ENCODE measurements at places on chromosomes 13 and 19.

- DNase-seq = no peak
Measured at GRCh38 chr13:112809332-112810315, 119.8 kb downstream of the ATP11A start.

DNA sequence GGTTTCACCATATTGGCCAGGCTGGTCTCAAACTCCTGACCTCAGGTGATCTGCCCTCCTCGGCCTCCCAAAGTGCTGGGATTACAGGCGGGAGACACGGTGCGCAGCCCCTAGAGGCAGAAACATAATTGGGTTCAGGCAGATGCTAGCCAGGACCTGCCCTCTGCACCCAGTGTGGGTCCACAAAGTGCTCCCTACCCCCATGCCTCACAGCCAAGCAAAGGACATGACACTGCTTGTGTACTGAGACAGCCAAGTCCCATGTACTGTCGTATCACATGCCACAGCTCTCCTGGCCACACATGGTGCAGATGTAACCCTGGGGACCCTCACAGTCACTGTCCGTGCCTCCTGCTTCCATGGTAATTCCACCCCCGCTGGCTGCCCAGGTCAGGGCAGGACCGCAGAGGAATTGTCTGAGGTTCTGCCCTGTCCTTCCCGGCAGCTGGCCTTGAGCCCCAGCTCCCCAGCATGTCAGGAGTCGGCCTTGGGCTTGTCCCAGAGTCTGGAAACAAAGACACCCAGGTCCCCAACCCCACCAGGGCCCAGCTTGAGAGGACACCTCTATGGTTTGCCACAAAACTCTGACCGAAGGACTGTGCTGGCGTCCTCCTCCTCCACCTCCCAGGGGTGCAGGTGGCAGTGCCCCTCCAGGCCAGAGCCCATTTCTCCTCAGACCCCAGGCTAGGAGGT lies 7.6 kb downstream of the PRR36 start:
- no peak for DNase-seq

- DNase-seq = peak; percentile 72
Measured at GRCh38 chr13:23578411-23579071, 8.3 kb downstream of the TNFRSF19 start.

DNA sequence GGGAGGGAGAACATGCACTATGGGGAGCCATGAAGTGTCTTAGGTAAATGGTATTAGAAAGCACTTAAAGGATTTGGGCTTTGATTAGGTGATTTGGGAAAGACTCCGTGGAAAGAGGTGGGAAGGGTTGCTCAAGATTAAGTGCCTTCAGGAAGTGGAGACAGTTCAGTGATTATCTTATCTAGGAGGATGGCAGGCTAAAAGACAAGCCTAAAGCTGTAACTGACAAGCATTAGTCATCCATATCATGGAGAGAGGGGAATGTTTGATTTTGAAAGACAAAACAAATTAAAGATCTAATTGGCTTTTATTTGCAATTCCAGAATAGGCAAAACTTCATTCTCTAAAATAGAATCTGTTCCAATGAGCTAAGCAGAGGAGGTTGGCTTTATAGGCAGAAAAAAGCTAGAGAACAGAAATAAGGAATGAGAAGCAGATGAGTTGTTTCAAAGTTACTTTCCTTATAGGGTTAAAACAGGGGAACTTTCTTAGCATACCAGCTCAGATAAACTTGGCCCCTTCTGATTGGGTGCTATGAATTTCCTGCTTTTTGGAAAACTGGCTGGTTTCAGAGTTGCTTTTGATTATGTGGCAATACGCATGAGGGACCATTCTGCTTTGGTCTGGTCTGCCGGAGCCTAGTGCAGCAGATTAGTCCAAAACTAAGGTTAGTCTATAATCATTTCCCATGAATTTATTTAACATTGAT lies 1.8 kb upstream of the DIAPH3 start:
- DNase-seq = no peak

- no peak for DNase-seq
Measured at GRCh38 chr13:67489016-67489415, 258.9 kb upstream of the PCDH9 start.

- no peak for DNase-seq
Measured at GRCh38 chr13:99395436-99395835, 88.2 kb upstream of the GPR183 start.

DNA sequence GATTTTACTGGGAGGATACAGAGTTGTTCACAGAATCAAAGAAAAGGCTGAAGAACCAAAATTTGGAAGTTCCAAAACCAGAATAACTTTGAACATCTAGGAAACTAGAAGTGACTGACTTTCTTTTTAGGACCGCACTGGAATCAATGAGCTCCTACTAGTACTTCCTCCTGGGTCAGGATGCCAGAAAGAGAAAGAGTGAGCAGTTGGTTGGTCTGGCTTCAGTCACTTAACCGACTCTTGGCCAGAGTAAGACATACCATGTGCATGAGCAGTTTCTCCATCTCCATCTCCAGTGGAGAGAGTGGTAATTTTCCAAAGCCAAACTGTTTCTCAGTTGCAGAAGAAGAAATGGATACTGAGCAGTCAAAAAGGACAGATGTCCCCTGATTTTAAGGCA lies 27.1 kb upstream of the MTUS2 start:
- DNase-seq = no peak

DNA sequence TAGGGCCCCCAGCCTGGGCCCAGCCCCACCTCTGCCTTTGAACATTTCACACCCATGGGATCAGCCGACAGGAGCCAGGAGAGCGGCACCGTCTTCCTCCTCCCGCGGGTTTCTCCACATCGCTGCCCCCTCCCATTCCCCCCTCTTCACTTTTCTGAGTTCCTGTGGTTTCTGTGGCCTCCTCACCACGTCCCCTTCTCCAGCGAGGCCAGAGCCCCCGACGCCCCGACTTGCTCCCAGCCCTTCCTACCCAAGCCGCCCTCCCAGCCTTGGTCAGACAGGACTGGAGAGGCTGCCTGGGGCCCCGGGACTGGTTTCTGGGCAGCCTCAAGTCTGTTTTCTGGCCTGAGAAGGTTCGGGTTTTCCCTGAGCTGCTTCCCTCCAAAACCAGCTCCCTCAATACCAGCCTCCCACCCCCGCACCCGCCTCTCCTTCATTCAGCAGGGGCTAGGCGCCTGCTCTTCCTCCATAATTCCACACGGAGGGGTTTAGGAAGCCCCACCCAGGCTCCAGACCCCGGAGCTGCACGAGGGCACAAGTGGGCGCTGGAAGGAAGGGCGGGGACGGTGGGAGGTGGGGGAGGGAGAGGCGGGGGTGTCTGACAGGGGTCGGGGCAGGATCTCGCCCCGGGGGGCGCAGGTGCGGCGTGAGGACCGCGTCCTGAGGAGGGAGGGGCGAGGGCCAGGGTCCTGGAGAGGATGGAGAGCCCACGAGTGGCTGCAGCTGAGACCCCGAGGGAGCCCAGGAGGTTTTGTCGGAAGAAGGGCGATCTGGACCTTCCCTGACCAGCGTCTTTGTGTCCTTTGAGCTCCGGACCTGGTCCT lies 4.0 kb upstream of the SIGLEC10 start:
- DNase-seq = no peak

DNA sequence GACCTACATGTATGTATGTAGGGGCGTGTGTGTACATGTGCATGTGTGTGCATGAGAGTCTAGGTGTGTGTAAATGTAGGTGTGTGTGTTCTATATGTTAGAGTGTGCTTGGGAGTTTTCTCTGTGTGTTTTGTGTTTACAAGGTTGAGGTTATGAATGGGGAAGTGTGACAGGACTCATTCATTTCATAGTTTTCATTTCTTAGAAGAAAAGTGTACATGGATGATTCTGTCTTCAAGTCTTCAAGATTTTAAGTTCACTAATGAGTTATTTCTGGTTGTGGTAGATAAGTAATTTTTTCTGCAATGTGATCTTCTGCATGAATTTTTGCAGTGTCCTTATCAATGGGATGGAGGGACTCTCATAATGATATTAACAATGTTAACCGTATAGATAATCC lies 118.2 kb upstream of the SLC10A2 start:
- DNase-seq = no peak

- DNase-seq = no peak
Measured at GRCh38 chr19:49400029-49400428, 12.0 kb downstream of the KASH5 start.

DNA sequence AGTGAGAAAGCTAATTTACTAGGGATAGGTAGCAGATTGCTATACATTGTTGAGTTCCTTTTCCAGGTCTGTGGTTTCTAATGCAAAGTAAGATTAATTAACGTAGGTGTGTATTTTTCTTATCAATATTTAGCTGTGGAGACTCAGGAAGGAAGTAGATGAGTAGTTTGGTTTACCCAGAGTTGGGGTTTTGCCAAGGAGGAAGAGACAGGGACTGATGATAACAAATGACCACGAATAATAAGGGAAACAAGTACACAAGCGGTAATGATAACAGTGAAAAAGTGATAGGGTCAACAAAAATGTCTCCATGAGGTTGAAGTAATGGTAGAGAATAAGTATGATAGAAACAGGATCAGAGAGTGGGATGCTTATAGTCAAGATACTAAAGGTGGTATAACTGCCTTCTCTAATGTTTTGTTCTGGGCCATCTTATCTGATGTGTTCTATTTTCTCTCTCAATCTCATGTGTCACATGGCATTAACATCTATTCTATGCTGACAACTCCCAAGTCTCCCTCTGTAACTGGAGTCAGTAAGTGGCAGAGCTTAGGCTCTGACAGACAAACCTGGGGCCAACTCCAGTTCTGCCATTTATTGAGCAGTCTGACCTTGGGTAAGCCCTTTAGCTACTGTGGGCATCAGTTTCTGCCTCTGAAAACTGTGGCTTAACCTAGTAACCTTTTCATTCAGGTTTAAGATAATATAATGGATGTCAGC lies 8.8 kb downstream of the OBI1 start:
- DNase-seq = no peak

GRCh38 chr13:30659980-30660379 lies 42.3 kb downstream of the USPL1 start:
- no peak for DNase-seq

GRCh38 chr19:1377965-1378785 lies 5.5 kb upstream of the NDUFS7 start:
- DNase-seq = no peak

- DNase-seq = no peak
Measured at GRCh38 chr13:94345374-94346195, 133.9 kb downstream of the DCT start.

GRCh38 chr13:45828256-45828968 lies 23.1 kb downstream of the SIAH3 start:
- no peak for DNase-seq

DNA sequence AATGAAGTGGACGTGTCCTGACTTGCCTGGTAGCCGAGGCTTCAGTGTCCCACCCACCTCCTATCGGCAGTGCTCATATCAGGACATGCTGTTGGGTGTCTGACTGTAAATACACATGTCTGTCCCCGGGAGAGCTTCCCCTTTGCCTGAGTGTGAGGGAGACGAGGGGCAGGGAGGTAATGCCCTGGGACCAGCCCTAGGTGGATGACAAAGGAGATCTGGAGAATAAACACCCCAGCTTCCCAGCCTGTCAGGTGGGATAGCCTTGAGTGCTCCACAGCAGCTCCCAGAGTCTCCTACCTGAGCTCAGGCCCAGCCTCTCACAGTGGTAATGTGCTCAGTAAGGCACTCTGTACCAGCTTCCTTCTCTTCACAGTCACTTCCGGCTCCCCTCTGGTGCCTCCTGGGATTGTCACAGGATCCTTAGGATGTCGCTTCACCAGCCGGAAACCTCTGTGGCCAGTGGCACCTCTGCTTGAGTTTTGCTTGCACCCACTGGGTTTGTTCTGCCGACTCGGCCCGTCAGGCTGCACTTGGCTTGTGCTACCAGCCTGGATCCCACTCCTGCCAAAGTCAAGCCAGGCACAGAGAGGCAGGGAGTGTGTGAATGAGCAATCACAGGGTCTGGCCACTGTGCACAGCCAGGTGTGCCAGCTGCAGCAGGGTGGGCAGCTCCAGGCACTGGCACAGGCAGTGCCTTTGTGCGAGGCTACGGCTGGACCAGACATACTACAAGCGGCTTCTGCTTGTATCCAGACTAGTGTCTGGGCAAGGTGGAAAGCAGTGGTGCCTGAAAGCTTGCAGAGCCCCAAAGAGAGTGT lies 54.4 kb upstream of the RGCC start:
- no peak for DNase-seq

DNA sequence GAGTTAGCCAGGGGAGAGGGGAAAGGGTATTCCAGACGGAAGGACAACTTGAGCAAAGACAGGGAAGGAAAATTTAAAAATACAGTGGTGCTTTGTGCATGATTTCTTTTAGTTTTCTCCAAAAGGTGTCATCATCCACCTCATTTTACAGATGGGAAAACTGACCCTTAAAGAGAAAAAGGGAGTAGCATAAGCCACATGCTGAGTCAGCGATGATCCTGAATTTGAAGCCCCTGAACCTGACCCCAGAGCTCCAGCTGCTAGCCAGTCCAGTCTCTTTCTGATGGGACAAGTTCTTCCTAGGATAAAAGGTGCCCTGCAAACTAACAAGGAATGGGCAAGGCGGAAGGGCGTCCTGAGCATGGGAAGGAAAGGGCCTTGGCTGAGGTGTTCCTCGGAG lies 10.3 kb downstream of the CABP5 start:
- no peak for DNase-seq

GRCh38 chr13:38753878-38754277 lies 67.0 kb downstream of the FREM2 start:
- no peak for DNase-seq
